ENCODE measurements at places on chromosomes 6 and 20. TPM values are rescaled to one million over a fixed set of nuclear protein-coding genes. Genes with fewer than 3 reads are reported as not detected.

DNA sequence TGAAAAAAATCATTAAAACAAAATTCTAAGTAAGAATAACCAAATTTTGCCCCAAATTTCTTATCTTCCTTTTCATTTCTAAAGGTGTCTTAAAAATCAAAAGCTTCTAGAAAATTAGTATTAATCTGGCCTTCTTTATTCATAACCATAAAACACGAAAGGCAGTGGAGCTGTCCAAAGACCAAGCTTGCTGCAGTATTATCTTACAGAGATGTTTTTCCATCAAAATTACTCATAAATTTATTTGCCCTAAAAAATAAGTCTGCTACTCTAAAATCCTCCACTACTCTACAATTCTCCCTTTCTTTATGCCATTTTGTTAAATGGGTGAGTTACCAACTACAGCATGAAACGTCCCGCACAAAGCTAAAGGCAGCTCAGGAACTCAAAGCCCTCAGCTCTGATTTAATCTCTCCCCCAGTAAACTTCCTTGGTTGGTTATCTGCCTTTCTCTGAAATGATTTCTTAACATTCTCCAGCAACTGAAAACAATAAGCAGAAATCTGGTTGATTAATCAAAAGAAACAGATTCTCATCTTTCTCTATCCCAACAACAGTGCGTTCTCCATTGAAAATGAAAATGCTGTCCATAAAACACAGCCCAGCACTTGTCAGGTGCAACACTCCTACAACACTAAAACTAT lies 2.1 kb downstream of the USP49 start:
- no peak for DNase-seq

DNA sequence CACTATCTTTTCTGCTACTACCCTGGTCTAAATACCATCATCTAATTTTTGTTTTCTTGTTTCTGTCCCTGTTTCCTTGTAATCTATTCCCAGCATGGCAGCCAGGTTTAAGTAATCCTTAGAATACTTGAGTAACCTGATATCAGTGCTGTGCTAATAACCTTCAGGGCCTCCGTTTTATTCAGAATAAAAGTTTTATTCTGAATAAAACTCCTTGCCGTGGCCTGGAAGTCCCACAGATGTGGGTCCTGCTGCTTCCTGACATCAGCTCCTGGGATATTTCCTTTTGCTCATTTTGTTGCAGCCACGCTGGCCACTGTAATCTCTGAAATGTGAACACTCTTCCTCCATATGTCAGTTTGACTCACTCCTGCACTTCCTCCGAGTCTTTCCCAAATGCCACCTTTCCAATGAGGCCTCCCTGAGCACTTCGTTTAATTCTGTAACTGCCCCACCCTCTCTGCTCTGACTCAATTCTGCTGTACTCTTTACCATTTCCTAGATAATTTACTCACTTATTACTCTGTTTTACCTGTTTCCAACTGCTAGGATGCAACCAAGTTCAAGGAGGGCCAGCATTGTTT lies 114.0 kb upstream of the FOXA2 start:
- no peak for DNase-seq

DNA sequence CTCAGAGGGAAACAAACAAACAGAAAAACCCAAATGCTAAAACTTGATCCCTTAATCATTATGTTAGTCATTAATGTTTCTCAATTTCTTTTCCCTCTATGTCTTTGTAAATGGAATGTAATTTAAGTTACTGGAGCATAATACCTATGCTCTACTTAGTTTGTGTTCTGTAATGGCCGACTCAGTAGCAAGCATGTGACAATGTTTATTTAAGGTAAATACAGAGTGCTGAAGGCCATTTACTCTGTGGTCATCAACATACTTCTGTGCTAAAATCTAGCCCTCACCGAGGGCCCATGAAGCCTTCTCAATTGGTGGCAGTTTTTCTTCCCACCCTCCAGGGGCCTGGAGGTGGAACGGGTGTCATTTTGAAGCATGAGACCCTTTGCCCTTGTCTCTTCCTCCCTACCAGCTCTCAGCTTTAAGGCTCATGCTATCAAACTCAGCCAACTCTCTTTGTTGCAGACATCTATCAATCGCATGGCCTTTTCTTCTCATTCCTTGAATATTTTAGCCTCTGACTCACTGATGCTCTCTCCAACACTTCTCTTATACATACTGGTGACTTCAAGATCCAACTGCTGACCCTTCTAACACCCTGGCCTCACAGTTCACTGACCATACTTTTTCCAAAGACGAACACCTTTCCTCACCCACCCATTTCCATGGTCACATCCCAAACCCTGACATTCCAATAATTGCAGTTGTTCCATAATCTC lies 48.2 kb downstream of the STX7 start:
- DNase-seq: no peak

DNA sequence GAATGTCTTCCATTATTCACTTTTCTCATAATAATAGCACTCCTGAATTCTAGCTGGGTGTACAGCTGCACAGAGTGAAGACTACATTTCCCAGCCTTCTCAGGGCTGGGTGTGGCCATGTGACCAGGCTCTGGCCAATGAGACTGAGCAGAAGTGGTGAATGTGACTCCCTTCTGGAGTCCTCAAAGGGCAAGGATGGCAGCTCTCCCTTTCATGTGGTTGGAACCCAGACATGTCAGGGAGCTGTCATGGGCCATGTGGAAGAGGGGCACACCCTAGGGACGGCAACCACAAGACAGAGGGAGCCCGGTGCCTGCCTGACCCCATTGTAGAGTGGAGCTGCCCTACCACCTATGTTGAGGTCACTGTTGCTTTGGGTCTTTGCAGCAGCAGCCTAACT lies 312.8 kb upstream of the SULF2 start:
- no peak for DNase-seq

GRCh38 chr20:35004749-35005462 lies 49.2 kb downstream of the MYH7B start:
- DNase-seq: no peak

DNA sequence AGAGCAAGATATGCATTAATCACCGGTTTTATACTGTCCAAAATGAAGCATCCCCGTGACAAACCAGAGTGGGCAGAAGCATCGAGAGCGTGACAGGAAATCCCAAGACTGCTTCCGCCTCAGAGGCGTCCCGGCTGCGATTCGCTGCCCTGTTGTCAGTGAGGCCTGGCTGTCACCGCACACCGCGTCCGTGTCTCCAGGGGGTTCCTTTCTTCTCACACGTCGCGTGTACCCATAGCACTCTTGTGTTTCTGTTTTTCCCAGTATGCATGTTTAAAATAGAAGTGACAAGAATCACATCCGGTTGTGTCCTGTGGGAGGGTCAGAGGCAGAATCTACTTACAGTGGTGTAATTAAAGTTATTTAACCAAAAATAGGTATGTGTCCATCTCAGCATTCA lies 8.3 kb upstream of the ADRM1 start:
- no peak for DNase-seq

DNA sequence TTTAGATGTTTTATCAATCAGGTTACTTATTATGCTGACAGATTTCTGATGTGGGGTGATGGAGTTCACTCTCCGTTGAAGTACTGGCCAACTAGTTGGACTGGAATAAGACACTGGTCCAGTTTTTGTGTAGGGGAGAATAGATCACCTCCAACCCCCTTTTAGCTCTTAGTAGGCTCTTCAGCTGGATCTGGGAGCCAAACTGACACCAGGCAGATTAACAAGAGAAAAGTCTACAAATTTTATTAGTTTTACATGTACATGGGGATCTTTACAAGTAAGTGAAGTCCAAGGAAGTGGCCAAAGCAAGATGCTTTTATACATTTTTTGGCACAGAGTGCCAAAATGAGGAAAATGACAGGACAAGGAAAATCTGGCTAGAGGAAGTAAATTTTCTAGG lies 107.1 kb downstream of the UBE3D start:
- no peak for DNase-seq

DNA sequence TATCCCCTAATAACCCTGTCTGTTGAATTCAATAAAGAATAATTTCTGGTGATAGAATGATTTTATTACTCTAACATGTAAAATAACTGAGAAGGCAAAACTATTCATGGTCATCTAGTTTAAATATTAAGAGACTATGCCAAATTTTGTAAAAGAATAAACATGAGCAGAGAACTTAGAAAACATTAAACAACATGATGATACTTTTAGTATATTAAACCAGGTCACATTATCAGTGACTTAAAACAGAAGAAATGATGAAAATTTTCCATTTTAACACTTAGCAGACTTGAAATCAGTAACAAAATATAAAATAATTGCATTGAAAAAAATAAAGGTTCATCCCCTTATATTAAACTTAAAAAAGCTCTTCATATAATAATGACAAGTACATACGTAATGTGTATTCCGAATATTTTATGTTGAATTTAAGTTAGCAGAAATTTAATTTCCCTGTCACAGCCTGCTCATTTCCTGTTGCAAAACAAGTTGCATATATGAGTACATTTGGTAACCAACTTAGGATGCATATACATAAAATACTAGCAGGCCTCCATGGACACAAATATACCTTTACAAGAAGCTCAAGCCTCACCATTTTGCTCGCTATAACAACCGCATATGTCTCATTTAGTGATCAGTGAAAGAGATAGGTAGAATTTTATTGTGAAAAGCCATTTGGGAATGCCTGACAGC lies 40.6 kb downstream of the DTNBP1 start:
- no peak for DNase-seq

GRCh38 chr6:112237595-112237994 lies 16.8 kb downstream of the LAMA4 start:
- no peak for DNase-seq

- no peak for DNase-seq
Observed at GRCh38 chr6:51339728-51340127, 521.1 kb downstream of the TFAP2B start.

- no peak for DNase-seq
Observed at GRCh38 chr20:34004227-34004626, 10.5 kb downstream of the RALY start.

GRCh38 chr6:89708316-89708715 lies 69.8 kb upstream of the LYRM2 start:
- DNase-seq: no peak

DNA sequence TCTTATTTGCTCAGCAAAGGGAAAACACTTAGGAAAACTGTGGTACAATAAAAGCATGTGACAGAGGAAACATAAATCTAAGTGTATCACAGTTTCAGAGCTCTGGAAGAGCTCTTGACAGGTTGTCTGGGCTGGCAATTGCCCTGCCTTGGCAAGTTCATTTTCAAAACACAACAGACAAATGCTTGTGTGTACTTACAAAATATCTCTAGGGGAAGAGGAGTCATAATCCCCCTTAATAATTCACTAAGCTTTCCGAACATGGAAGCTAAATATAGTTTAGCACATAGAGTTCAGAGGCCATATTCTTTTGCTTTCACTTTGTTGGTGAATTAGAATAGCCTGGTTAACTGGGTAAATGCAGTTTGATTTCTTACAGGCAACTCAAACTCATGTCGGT lies 211.6 kb upstream of the THEMIS start:
- no peak for DNase-seq

GRCh38 chr6:44057238-44057930 lies 69.9 kb downstream of the MRPL14 start:
- DNase-seq: no peak

DNA sequence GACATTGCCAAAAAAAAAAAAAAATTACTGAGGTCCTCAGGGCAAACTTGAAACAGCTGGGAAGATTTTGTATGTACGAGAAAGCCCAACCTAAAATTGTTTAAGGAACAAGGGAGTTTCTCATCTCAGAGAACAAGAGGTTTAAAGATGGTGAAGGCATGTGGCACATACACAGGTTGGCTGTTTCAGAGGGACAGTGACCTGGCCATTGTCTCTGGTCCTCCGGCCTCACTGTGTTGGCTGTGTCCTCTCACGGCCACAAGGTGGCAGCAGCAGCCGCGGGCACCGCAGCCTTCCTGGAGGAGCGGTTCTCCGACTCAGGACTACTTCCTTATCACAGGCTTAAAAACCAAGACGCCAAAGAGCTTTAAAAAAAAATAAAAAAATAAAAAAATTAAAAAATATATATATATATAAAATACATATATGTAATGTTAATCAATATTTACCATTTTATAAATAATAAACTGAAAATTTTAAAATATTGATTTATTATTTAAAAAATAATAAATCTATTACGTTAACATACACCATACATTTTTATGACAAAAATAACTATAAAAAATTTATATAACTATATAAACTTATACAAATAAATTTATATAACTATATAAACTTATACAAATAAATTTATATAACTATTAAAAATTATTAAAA lies 52.8 kb downstream of the GTF2H5 start:
- DNase-seq: no peak

GRCh38 chr20:48131581-48131980 lies 346.3 kb upstream of the SULF2 start:
- no peak for DNase-seq

Gene MATN4
- 0.24 TPM for total RNA-seq

Gene SLPI
- 505 TPM for total RNA-seq

Gene CTCFL
- total RNA-seq: not detected

Gene CALHM5
- total RNA-seq: 6.0 TPM

Gene MAFB
- total RNA-seq: 173 TPM

Gene SNX3
- 136 TPM for total RNA-seq

Measured in omental fat pad (tissue), 4 donors.